ENCODE measurements at places on chromosomes 2 and 18.

GRCh38 chr2:159399716-159400415, 113.4 kb upstream of the WDSUB1 start:
- DNase-seq, result no peak

- DNase-seq, result no peak
Observed at GRCh38 chr18:63970809-63971205, 926 bp downstream of the SERPINB8 start.

DNA sequence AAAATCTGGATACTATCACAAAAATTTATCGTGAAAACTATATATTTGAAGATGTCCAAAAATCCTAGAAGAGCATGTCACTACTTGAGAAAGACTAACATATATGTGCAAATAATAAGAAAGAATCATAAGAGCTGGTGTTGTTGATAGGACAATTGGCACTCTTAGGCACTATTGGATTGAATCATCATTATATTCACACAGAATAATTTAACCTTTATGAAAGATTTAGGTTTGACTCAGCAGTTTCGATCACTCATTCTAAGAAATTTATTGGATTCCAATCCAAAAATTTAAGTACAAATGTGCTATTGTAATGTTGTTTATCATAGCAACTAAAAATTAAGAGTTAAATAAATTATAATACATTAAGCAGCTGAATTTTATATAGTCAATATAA, 503.6 kb downstream of the SPAG16 start:
- no peak for DNase-seq

DNA sequence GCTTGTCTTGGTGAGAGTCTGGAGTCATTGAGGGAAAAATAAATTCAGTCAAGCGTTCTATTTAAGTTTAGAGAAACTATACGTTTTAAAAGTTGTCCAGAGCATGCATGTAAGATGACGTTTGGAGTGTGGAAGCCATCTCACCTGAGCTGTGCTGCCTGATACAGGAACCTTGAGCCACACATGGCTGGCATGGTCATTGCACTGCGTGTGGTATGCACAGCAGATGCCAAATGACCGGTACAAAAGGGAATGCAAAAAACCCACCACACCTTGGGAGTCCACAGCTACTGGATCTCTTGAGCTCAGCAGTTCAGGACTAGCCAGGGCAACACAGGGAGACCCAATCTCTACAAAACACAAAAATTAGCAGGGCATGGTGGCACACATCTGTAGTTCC, 4.3 kb downstream of the MZT2B start:
- no peak for DNase-seq
